Panc1 (cell line): ENCODE measurements at places on chromosomes 7 and 10.

- DNase-seq = no peak
These were observed at the start of gene HSPB1 for GRCh38 chr7:76302347-76303201. Gene HSPB1 (plus strand): TSS chr7:76302673. CDS start chr7:76302713, 40 bp downstream.

DNA sequence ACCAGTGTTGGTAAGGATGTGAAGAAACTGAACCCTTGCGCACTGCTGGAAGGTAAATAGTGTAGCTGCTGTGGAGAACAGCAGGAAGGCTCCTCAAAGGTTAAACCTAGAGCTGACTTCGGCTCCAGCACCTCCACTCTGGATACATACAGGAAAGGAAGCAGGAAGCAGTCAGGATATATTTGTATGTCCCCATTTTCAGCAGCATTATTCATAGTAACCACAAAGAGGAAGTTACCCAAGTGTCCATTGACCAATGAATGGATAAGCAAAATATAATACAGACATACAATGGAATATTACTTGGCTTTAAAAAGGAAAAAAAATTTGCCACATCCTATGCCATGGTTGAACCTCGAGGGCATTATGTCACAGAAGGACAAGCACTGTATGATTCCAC is 15.0 kb downstream of the RET start:
- DNase-seq = no peak

GRCh38 chr7:158814637-158815036 is 14.7 kb downstream of the ESYT2 start:
- no peak for DNase-seq

DNA sequence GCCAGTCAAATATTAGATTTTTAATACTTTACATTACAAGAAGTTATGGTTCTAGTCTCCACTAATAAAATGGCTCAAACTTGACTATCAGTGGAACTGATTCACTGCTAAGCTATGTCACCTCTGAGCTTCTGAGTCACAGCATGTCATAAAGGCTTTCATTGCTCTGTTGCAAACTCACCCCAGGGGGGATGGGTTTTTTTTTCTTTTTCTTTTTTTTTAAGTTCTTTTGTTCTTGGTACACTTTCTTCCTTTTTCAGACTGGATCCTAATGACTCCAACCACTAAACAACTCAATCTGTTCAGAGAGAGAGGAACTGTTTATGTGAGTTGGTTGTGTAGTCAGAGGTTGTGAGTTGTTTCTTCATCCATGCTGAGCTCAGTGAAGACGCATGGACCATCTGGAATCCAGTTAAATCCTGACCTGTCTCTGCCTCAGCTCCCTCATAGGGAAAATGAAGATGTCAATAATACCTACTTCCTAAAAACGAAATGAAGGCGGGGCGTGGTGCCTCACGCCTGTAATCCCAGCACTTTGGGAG is 11.0 kb downstream of the MYOF start:
- DNase-seq = peak; percentile 95

DNA sequence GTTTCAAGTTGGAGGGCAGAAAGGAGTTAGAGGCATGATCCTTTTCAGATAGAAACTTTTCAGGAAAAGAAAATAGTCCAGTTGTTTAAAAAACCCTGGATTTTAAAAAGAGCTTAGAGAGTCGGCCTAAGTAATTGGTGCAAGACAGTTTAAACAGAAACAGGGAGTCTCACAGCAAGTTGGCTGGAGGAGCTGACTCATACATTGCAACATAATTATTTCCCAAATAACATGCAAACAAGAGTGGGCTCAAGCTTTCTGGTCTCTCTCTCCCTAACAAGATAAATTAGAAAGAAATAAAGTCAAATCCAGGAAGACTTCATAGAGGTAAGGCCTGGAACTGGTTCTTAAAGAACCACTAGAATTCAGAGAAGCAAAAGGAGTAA is 100.3 kb upstream of the AGBL3 start:
- DNase-seq = no peak

DNA sequence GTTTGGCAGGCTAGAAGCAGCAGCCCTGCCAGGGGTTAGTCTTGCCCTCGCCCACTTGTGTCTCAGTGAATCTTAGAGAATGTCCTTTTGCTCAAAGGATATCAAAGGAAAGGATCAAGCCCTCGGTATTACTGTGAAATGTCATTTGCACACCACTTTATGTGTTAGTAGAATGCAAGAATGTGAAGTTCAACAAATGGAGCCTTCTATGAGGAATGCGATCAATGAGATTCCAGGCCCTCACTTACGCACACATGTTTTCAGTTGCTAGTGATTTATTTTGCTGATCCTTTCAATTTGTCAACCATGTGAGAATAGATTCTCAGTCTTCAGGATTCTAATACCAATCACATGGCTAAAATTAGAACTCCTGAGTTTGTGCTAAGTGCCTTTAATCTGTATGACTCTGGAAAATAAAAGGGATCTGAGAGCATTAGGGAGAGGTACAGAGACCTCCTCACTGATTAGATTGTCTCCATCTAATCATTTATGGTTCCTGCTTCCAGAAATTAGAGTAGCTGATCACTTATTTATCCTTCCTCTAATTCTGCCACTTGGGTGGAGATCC is 123.0 kb upstream of the SP4 start:
- DNase-seq = no peak

DNA sequence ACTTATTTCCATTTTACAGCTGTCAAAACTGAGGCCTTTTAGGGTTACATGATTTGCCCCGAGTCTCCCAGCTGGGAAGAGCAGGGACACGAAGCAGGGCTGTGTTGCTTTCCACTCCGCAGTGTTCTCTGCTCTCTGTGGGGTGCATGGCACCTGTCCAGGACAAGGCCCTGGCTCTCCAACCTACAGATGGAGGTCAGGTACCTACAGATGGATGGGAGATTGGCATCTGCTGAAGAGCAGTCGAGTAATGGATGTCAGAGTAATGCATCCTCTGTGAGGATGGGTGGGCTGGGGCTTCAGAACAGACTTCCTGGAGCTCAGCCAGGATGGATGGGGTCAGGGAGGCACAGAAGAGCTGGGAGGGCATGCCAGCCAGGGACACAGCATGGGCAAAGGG is 85.0 kb downstream of the EMX2 start:
- no peak for DNase-seq

DNA sequence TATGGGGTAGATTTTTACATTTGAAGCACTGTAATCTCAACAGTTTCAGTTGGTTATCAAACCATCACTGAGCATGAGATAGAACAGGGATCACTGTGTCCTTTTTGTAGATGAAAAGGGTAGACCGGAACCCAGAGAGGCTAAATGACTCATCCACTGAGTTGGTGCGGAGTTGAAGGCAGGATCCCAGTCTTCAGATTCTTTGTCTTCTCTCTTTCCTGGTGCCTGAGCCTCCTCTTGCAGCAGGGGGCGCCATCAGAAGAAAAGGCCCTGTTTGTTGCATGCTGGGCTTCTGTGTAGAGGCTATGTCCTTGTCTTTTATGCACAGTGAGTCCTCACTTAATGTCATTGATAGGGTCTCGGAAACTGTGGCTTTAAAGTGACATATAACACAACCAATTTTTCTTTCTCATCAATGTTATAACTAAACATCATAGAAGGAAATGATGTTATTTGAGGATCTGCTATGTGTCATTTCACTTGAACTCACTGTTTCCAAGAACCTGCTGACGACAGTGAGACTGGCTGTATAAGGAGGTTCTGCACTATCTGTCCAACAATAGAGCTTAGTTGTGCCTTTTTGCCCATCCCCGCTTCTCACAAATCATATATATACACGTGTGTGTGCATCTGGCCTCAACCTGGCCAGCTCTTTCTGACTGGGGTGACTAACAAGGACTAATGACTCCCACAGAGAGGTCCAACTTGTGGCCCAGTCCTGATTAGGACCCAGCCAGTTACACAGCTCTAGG is 14.3 kb downstream of the ZNF282 start:
- peak; percentile 38 for DNase-seq

- no peak for DNase-seq
These were observed 19.7 kb downstream of the ESYT2 start for GRCh38 chr7:158809596-158809995.

GRCh38 chr10:89665302-89665701 is 20.3 kb upstream of the PANK1 start:
- DNase-seq = no peak

DNA sequence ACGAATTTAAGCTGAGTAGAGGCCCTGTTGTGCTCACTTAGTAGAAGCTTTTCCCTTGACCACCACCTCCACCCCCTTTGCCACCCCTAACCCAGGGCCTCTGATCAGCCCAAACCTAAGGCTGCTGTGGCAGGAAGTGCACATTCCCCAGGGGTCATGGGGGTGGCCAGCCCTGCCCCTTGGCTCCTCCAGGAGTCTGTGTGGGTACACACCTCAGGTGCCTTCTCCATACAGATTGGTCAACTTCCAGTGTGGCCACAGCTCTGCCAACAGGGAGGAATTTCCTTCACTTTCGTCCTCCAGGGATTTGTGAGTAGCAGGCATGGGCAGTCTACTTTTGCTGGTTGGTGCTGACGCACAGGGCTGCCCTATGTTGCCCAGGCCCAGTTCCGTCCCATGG is 249.9 kb upstream of the ZNF32 start:
- DNase-seq = no peak

- no peak for DNase-seq
These were observed 2.0 kb upstream of the CTBP2 start for GRCh38 chr10:125162120-125162931.

- no peak for DNase-seq
These were observed 77.5 kb upstream of the EEPD1 start for GRCh38 chr7:36075561-36075960.
